ENCODE measurements at places on chromosomes 6 and 20. TPM values are rescaled to one million over a fixed set of nuclear protein-coding genes. Genes with fewer than 3 reads are reported as not detected.

The LGSN gene
- not detected for total RNA-seq

The OPRM1 gene
- not detected for total RNA-seq

The BTN1A1 gene
- total RNA-seq = not detected

The CPXM1 gene
- 6.1 TPM for total RNA-seq

The GNRH2 gene
- total RNA-seq = 0.34 TPM

The BPIFB2 gene
- total RNA-seq = not detected

The TNFRSF6B gene
- not detected for total RNA-seq

The ISM1 gene
- total RNA-seq = 2.7 TPM

The RAD21L1 gene
- total RNA-seq = not detected

The NRSN1 gene
- not detected for total RNA-seq

The SASH1 gene
- 30.7 TPM for total RNA-seq

The TPMT gene
- total RNA-seq = 15.1 TPM

The WFDC12 gene
- not detected for total RNA-seq

The RBM12 gene
- 87.1 TPM for total RNA-seq

The PREP gene
- 30.2 TPM for total RNA-seq

The PROCR gene
- 87.0 TPM for total RNA-seq

The ZNF391 gene
- 5.0 TPM for total RNA-seq

The CDSN gene
- total RNA-seq = not detected

The OR2B6 gene
- not detected for total RNA-seq

The FOXC1 gene
- total RNA-seq = 5.8 TPM

The ZSCAN31 gene
- total RNA-seq = 2.3 TPM

The LRRN4 gene
- not detected for total RNA-seq

The PDE7B gene
- 4.3 TPM for total RNA-seq

The TCP11 gene
- total RNA-seq = 0.40 TPM

The TCEA2 gene
- total RNA-seq = 47.3 TPM

The CDKAL1 gene
- total RNA-seq = 11.8 TPM

The LCA5 gene
- total RNA-seq = 1.6 TPM

The PHACTR1 gene
- total RNA-seq = 3.6 TPM

The PMEPA1 gene
- 8.0 TPM for total RNA-seq

The PPP1R3D gene
- 8.1 TPM for total RNA-seq

The IPCEF1 gene
- total RNA-seq = 1.1 TPM

The PAK5 gene
- 8.8 TPM for total RNA-seq

The COX4I2 gene
- total RNA-seq = not detected

The GOPC gene
- total RNA-seq = 22.4 TPM

The C6orf118 gene
- total RNA-seq = not detected

The CAPN11 gene
- 0.14 TPM for total RNA-seq

The RALGAPB gene
- 25.3 TPM for total RNA-seq

The OR2H1 gene
- not detected for total RNA-seq

The DLL1 gene
- total RNA-seq = 1.2 TPM

The POU3F2 gene
- 0.06 TPM for total RNA-seq

The RNF217 gene
- 15.0 TPM for total RNA-seq

The SLA2 gene
- total RNA-seq = 0.35 TPM

The OR12D3 gene
- total RNA-seq = not detected

The GNL1 gene
- 48.9 TPM for total RNA-seq

The LST1 gene
- total RNA-seq = 29.0 TPM

The RBM24 gene
- not detected for total RNA-seq

The PRDM13 gene
- not detected for total RNA-seq

The PPP1R3G gene
- total RNA-seq = 4.6 TPM

The PROKR2 gene
- not detected for total RNA-seq

The KHDRBS2 gene
- 3.0 TPM for total RNA-seq

The SNAP25 gene
- total RNA-seq = 12.5 TPM
